Mesenteric fat pad (tissue), 1 donor: ENCODE measurements at places on chromosomes 13 and 19.

GRCh38 chr13:44206434-44206833, 167.2 kb upstream of the SERP2 start:
- DNase-seq = no peak

- DNase-seq = no peak
Measured at GRCh38 chr19:15107061-15108010, at the start of gene SYDE1. Gene SYDE1 (plus strand): TSS chr19:15107401. CDS start chr19:15107434, 33 bp downstream.

GRCh38 chr19:44747739-44748425, 626 bp upstream of the BCL3 start:
- peak; percentile 93 for DNase-seq

- no peak for DNase-seq
Measured at GRCh38 chr19:18473003-18473705, 35.2 kb upstream of the ISYNA1 start.

DNA sequence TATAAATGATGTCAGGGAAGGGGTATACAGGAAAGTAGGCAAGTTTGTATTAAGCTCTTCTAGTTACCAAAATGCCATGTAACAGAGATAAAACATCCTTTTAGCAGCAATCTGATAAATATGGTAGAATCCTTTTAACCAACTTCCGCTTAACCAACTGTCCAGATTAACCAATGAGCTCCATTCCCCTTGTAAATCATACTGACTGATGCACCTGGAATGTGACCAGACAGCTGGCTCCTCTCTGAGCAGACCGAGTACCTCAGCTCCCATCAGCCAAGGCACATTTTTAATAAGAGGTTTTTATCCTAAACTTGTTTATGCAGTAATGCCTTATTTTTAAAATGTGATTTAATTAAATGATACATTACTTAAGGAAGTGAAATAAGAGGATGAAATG, 66.4 kb downstream of the KLF12 start:
- DNase-seq = no peak

DNA sequence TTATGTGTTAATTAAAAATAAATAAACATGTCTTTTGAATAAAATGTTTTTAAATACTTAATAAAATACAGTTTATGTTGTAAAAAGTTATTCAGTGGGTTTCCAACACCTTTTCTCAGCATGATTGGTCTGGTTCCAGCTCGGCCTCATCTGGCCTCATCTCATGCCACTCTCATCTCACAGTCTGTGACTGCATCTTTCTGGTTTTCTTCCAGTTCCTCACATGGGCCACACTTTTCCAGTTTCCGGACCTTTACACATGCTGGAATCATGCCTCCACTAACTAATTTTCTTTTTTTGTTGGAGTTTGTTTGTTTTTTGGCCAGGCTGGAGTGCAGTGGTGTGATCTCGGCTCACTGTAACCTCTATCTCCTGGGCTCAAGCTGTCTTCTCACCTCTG, 82.5 kb downstream of the RUBCNL start:
- DNase-seq = no peak
